ENCODE measurements at places on chromosomes 3 and 15.

- DNase-seq: no peak
Measured at GRCh38 chr15:80825361-80826030, 46.3 kb downstream of the CEMIP start.

DNA sequence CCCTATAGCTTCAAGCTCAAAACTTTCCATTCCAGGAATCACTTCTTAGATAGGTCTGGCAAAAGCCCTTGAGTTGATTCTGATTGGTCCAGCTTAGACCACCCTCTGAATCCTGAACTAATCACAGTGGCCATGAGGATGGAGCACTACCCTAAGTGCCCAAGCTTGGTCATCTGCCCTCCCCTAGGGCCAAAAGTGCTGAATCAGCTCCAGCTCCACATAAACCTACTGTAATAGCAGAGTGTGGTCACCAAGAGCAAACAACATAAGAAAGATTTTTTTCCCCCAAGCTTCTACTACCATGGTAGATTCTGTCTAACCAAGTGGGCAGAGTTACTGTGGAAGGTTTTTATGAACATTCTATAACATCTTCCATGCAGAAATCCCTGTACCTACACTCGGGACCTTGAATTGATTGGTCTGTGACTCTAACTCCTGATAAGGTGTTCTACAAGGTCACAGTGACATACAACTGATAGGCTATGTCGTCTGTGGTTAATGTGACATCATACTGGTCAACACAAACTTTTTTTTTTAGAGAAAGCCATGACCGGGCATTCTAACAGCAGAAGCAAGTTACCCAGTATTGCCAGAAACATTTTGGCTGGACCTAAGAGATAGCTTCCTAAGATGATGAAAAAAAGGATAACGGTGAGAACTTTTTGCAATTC is 320.9 kb downstream of the MAGI1 start:
- no peak for DNase-seq

- no peak for DNase-seq
Measured at GRCh38 chr3:177703788-177704187, 506.5 kb upstream of the TBL1XR1 start.

DNA sequence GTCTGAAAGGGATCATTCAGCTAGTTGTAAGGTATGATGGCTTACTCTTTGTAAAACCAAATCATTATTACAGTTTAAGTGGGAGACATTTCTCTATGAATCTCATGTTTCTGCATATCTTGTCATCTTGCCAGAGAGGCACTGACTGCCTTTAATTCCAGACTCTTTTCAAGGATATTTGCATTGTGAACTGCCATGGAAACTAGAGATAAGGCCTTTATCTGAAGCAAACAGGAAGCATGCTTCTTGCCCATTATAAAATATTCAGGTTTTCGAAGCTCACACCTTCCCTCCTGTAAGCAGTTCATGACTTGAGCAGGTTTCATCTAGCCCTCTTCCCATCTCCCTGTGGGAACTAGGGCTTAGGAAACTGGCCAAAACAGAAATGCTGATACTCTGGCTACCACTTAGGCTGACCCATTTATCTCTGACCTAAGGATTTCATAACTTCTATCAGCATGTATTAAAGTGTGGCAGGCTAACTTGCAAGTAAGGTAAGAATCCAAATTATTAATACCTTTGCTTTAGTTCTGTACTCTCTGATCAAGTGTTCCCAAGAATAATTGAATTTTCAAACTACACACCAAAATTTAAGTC is 326.6 kb upstream of the ALCAM start:
- no peak for DNase-seq

DNA sequence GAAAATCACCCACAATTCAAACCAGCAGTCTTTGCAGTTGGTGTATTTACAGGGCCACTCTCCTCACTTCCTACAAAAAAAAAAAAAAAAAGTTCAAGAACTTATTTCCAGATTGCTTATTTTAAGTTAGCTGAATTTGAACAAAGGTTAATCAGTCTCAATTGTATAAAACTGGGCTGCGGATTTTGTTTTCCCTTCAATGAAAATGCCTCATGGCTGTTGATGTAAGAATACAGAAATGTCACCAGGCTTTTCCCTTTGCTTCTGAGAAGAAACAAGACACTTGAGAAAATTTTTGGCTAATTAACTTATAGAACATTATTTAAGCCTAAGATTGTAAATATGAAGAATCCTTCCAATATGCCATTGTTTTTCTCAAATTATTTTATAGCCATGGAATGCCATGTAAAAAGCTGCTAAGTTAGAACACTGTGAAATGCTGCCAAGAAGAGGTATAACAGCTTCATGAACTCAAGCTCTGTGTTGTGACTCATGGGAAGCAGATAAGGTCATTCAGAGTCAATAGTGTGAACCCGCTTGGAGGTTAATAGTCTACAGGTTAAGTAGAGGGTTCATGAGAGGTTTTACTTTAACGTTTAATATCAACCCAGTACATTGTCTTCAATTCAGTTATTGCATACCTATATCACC is 84.3 kb upstream of the ABI3BP start:
- no peak for DNase-seq

DNA sequence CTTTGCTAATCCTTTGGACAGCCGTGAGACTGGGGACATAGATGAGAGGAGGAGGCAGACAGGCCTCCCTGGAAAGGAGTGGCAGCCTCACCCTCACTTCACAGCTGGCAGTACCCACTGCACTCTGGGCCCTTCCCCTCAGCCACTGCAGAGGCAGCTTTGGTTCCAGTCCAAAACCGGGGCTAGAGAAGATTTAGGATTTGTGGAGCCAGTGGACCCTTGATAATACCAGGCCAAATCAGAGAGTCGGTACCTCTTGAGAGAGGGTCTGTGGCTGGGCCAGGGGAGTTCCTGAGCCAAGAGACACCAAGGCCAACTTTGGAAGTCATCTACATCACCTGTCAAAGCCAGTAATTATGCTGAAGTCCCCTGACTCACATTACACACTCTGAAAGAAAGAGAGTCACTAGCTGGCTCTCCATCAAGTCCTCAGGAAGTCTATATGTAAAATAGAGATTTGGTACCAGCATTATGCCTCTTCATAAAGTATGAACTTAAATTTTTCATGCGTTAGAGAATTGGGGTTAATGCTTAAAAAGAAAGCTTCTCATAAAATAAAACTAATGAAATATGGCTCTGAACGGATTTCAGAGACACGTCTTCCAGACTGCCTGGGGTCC is 244.1 kb upstream of the SEMA6D start:
- DNase-seq: no peak

GRCh38 chr3:152350776-152351175 is 82.0 kb downstream of the MBNL1 start:
- DNase-seq: no peak

- peak; percentile 48 for DNase-seq
Measured at GRCh38 chr15:74489518-74490338, 28.8 kb upstream of the UBL7 start.

- DNase-seq: no peak
Measured at GRCh38 chr3:67171841-67172240, 173.7 kb downstream of the KBTBD8 start.

DNA sequence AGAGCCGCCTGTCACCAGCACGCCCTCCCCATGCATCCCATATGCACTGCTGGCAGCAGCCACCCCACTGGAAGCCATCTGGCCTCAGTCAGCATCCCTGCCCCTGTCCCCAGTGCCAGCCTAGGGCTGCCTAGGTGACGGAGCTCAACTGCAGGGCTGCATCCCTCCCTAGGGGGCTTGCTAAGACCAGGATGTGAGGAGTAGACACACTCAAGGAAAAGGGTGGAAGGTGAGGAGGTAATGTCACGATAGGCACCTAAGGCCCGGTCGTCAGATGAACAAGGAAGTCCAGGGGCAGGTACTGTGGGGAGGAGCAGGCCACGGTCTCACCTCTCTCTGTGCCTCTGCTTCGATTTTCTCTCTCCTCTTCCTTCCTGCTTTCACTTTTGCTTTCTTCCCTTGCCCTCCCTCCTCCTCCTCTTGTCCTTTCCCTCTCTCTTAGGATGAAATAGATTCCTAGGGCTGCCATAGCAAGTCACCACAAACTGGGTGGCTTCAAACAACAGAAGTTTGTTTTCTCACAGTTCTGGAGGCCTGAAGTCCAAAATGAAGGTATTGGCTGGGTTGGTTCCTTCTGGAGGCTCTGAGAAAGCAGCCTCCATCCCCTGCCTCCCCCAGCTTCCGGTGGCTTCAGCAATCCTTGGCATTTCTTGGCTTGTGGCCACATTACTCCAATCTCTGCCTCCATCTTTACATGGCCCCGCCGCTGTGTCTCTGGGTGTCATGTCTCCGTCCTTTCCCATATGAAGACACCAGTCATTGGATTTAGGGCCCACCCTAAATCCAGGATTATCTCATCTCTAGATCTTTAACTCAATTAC is 298.3 kb downstream of the SHQ1 start:
- DNase-seq: no peak

- no peak for DNase-seq
Measured at GRCh38 chr15:86446253-86446640, 366.6 kb downstream of the AGBL1 start.

GRCh38 chr3:13528217-13528867 is 20.6 kb upstream of the FBLN2 start:
- DNase-seq: no peak

- no peak for DNase-seq
Measured at GRCh38 chr15:69838338-69838737, 259.4 kb downstream of the TLE3 start.

GRCh38 chr3:195440379-195440778 is 2.4 kb downstream of the ACAP2 start:
- DNase-seq: no peak

- no peak for DNase-seq
Measured at GRCh38 chr3:71497367-71497897, 86.1 kb downstream of the FOXP1 start.

GRCh38 chr3:71397046-71397445 is 186.5 kb downstream of the FOXP1 start:
- DNase-seq: no peak

DNA sequence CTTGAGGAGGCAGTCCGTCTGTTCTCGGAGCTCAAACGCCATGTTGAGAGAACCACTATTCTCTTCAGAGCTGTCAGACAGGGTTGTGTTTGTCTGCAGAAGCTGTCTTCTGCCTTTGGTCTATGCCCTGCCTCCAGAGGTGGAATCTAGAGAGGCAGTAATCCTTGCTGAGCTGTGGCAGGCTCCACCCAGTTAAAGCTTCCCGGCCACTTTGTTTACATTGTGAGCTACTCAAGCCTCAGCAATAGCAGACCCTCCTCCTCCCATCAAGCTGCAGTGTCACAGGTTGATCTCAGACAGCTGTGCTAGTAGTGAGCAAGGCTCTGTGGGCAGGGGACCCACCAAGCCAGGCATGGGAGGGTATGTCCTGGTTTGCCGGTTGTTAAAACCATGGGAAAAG is 8.9 kb downstream of the OR5AC2 start:
- DNase-seq: no peak

- no peak for DNase-seq
Measured at GRCh38 chr3:99542767-99543518, 95.5 kb upstream of the COL8A1 start.

- no peak for DNase-seq
Measured at GRCh38 chr15:100341239-100341749, 481 bp downstream of the ADAMTS17 start.

GRCh38 chr15:52010633-52011595 is 8.1 kb upstream of the MAPK6 start:
- DNase-seq: no peak

DNA sequence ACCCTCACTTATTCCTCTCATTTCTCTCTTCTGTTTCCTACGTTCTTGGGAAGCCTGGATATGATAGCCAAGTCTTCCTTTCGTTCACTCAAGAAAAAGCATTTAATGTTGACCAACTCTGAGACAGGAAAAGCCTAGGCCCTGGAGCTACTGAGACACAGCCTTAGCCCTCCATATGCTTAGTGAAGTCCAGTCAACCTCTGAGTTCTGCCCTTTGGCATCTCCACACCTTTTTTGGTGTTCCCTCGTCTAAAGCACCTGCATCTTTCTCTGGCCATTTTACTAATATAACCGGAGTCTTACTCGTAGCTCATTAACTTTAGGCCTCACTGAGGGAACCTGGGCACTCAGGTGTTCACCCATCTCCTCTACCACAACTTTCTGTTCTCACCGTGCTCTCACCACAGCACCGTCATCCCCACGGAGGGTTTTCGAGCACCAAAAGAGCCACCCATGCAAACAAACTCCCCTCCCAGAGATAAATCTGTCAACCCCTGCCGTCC is 632 bp downstream of the MTHFS start:
- no peak for DNase-seq

GRCh38 chr3:6680119-6680806 is 180.7 kb upstream of the GRM7 start:
- no peak for DNase-seq

GRCh38 chr3:103158183-103158582 is 723.4 kb downstream of the ZPLD1 start:
- DNase-seq: no peak

- DNase-seq: no peak
Measured at GRCh38 chr15:99477791-99478471, 87.9 kb upstream of the MEF2A start.

- DNase-seq: no peak
Measured at GRCh38 chr3:141959589-141960554, 83.4 kb downstream of the ATP1B3 start.

GRCh38 chr3:50609763-50610085 is 1.9 kb downstream of the CISH start:
- no peak for DNase-seq

DNA sequence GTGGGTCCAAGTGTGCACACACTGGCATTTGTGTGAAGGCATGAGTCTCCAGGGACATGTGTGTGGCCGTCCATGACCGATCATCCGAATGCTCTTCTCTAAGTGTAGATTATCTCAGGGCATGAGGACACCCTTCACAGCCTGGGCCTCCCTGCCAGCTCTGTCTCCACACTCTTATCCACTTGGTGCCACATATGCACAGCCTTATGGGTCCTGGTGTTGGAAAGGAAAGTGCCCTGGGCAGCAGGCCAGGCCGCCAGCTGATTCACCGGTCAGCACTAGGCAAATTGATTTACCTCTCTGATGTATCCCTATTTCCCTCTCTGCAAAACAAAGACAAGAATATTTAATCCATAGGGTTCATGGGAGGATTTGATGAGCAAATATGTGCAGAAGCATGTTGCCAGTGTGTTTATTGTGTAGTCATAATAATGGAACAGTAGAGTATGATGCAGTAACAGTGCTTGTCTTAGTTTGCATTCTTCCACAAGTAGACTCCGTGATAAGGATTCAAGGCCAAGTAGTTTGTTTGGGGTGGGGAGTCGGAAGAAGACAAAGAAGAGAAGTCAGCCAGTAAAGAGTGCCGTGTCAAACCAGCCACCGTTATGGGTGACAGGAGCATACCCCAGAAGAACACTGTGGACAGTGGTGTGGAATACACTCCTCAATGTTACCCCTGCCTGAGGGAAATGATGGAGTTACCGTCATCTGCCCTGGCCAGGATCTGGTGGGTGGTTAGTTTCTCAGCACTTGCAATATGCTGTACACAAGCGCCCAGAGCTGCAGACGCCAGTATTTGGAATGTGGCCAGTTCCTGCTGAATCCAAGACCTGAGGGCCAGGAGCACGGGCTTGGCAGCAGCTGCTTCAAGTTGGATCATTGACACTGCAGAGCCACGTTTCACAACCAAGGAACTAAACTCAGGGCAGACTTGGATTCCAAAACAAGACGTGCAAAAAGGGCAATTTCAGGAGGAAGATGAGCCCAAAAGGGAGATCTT is 85.1 kb downstream of the MTHFS start:
- no peak for DNase-seq

Data from stimulated activated CD8-positive, alpha-beta memory T cell treated with anti-CD3 and anti-CD28 coated beads, Interleukin-7, amount 100 ng/mL, for 1 hour (primary cell).